Stimulated activated CD8-positive, alpha-beta memory T cell treated with anti-CD3 and anti-CD28 coated beads, Interleukin-15, amount 100 ng/mL, for 4 hours (primary cell): ENCODE measurements at places on chromosomes 2 and 18.

GRCh38 chr2:21035974-21036707 is 7.7 kb downstream of the APOB start:
- no peak for DNase-seq

GRCh38 chr18:8366656-8367055 is 242.6 kb upstream of the RAB12 start:
- no peak for DNase-seq

GRCh38 chr2:18425210-18425703 is 135.2 kb downstream of the RDH14 start:
- DNase-seq = no peak

DNA sequence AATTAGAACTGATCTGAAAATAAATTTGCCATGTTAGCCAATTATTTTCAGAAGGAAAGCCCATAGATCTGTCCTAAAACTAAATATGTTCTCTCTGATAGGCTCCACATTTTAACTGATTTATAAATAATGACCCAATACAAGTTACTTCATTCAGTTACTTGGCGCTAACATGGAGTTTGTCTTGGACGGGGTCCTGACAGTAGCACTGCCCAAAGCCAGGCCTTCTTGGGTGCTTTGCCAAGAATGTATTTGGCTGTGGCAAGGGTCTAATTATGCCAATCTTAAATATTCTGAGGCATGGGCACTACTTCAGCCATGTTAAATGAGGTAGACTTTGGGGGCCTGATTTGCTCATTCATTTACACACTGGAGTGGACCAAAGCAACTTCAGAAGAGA is 135.0 kb upstream of the PKDCC start:
- DNase-seq = no peak

GRCh38 chr2:222404151-222404905 is 20.0 kb upstream of the SGPP2 start:
- DNase-seq = no peak

GRCh38 chr2:188695953-188696352 is 278.2 kb upstream of the COL3A1 start:
- DNase-seq = no peak

DNA sequence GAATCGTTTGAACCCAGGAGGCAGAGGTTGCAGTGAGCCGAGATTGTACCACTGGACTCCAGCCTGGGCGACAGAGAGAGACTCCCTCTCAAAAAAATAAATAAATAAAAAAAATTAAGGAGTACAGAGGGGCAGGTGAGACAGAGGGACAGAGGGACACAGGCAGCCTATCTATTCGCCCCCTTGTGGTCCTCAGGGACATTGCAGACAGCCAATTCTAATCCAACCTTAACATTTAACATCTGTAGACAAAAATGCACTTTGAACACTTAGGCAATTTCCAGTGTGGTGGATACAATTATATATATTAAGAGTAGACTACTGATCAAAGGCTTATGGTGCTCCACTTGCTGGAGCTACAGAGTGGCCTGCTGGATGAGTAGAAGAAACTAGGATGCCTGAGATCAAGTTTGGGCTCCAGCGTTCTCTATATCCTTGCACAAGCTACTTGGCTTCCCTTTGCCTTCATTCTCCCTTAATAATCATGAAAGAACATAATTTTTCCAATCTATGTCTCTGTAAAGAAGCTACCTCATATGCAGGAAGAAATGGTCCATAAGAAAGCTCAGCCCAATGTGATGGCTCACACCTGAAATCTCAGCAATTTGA is 8.2 kb upstream of the SMARCAL1 start:
- DNase-seq = no peak

DNA sequence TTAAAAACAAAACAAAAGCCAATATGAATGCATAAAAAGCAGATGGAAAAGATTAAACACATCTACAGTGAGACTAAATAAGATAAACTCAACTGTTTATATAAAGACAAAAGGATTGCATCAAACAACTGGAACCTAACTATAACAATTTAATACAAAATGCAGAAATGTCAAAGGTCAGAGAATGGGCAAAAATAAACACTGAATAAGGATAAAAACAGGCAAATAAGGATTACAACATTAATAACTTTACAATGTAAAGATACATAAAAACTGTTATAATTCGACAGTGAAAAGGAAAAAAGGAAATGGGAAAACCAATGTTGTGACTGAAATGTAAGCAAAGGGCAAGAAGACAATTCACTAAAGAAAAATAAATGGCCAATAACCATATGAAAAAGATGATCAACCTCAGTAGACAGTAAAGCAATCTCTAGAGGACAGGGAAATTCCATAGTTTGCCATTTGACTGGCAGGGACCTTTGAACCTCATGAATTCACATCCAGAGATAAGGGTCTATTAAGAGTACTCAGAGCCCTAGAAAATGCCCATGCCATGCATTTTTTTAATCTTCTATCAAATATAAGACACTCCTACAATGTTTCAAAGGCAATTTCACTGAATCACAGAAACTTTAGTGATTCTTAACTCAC is 83.7 kb downstream of the TMEM131 start:
- no peak for DNase-seq

GRCh38 chr2:796141-796985 is 119.2 kb upstream of the TMEM18 start:
- no peak for DNase-seq

DNA sequence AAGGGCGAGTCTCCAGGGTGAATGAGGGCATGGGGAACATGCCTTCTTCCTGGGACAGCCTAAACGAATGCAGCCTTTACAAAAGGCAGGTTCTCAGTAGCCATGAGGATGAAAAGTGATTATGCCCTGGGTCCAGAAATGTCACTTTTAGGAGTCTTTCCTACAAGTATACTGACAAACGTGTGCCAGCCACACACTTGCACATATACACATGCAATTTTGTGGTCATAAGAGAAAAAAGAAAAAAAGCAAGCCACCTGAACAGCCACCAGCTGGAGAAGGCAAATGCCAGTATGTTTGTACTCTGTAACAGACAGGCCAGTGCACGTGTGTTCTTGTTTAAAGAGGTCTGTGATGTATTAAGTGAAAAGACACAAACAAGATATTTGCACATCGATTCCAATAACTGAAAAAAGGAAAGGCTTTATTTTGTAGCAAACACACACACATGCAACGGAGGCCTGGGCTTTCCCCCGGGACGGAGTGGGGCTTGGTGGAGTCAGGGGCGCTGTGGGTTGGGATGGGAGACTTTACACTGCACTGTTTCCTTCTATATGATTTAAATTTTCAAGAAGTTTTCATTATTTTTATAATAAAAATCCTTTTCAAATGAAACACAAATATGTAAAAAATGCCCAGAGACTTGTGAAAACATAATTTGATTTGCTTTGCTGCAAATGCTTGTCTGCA is 108.4 kb downstream of the FAM210A start:
- no peak for DNase-seq

DNA sequence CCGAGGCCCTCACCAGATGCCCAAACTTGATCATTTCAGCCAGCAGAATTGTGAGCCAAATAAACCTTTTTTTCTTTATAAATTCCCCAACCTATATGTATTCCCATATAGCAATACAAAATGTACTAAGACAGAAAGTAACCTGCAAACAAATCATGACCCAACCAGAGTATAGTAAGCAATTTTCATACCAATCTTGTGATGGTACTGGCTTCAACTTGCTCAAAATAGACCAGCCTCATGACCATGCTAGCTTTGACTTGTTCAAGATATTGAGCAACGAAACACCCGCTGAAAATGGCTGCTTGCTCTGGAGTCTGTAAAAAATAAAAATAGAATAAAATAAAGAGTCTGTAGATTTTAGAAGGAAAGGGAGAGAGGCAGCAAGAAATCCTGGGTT is 97.6 kb downstream of the C1D start:
- DNase-seq = no peak

DNA sequence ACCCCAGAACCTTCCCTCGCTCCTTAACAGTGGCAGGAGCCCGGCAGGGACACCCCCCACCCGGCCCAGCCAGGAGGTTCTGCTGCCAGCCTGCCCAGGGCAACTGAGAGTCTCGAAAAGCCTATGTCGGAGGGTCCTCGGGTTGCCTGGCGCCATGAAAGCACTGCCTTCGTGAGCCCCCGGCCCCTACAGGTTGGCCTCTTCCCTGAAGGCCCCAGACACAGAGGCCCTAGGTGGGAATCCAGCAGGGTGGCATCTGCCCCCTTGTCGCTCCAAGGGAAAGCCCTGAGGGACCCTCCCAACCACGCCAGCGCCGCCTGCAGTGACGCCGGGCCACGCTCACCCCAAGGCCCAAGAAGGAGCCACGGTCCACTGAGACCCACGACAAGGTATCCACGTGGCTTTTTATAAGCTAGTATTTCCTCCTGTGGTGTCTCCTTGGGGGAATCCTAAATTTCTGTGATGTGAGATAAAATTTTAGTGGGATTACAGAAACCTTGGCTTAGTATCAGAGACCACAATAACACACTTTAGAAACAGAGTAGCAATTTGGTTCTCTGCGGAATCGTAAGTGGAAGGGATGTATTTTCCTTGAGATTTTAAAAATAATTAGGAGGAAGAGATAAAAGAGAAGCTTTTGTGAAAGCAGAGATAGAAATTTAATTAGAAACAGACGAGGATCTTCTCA is 138.9 kb downstream of the HDAC4 start:
- no peak for DNase-seq

DNA sequence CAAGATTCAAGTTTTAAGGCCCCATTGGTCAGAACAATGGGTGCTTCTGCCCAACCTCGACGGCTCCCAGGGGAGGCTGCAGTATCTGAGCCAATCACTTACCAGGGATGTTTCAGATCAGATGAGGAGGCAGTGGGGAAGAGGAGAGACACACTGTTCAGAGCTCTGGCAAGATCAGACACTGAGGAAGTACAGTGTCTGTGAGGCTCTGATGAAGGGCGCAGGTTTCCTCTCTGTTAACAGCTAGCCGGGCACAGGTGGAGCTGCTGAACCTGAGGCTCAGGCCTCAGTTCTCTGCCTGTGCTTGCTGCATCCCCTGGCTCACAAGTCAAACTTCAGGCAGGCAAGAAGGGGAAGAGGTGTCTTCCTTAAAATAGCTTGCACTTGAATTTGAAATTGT is 69.7 kb downstream of the TPO start:
- DNase-seq = no peak

GRCh38 chr2:147247749-147248148 is 597.1 kb upstream of the ACVR2A start:
- no peak for DNase-seq

DNA sequence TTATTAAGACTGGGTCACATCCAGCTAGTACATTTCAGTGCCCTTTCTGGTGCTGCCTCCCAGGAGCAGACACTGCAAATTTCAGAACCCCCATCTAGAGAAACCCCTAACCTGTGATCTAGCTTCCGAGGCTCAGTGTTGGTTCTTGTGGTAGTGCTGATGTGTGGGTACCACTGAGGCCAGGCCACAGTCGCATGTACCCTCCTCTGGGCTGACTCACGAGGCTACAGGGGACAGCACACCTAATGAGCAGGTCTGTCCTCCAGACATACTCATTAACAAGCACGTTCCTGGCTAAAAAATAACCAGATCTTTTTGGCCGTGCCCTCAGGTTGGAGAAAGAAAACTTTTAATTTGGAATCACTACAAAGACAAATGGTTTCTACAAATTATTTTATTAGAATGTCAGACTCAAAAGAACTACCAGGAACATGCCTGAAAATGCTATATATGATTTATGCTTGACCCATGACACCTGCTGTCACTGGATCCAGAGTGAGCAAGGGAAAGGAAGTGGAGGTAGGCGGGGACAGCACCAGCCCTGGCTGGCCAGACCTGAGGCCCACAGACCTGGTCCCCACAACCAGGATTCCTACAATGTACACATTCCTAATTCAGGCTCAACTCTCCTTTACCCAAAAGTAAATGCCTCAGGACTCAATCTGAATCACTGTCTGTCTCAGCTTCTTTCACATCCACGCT is 8.5 kb downstream of the CIAO1 start:
- DNase-seq = no peak

- DNase-seq = no peak
These were observed 111.6 kb downstream of the DYNAP start for GRCh38 chr18:54702686-54703085.

- DNase-seq = no peak
These were observed 223.1 kb upstream of the FBXO11 start for GRCh38 chr2:48129293-48129950.

- DNase-seq = no peak
These were observed 5.4 kb upstream of the TDRD15 start for GRCh38 chr2:21118302-21118920.

DNA sequence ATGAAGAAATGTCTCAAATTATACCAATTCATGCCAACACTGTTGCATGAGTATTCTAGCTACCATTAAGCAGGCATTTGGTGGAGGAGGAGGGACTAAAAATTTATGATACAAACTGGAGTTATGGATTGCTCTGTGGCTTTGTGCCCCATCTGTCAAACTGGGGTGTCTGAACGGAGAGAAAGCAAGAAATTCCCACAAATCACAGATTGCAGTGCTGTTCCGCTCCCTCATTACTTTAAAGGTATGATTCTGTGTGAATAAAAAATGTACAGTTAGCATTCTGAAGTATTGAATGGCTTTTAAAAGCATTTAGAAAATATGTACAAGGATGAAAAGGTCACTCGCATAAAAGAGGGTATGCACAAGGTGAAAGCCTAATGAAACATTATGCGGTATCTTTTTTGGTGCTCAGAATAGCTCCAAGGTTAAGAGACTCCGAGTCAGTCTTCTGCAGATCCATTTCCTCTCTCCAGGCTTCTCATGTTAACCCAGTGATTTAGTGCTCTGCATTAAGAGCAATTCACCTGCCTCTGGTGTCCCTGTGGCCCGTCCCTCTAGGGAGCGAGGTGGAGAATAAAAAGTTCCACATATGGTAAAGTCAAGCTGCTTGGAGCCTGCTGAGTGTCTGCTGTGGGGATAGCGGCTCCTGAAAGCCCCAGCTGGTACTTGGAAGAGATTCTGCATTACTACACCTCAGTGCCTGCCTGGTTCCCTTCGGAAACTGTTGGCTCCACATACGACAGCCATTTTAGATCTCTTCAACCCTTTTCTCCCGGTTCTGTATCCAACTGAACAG is 184.2 kb downstream of the ZNF521 start:
- DNase-seq = no peak

DNA sequence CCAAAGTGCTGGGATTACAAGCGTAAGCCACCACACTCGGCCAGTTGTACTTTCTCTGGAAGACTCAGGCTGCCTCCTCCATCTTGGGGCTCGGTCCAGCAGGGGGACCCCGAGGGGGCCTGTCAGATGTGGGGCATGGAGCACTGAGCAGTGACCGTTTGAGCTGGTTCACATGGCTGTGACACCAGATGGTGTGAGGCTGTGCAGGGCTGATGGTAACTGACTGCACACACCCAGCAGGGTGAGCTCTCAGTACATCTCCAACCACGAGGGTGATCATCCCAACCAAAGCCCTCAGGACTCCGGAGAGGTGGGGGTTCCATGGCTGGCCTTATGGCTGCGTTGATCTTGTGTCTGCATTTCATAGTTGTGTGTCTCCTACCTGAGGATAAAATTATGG is 63.4 kb downstream of the FAM168B start:
- no peak for DNase-seq

GRCh38 chr2:27925766-27926472 is 35.4 kb downstream of the BABAM2 start:
- DNase-seq = no peak

- no peak for DNase-seq
These were observed 527.6 kb upstream of the ID2 start for GRCh38 chr2:8154270-8154669.

GRCh38 chr2:124328397-124328796 is 303.3 kb downstream of the CNTNAP5 start:
- DNase-seq = no peak
